Lung microvascular endothelial cell (primary cell): ENCODE measurements at places on chromosomes 6 and 20. TPM values are rescaled to one million over a fixed set of nuclear protein-coding genes. Genes with fewer than 3 reads are reported as not detected.

Gene RFX6
- not detected in 2 replicates for total RNA-seq

- no peak for DNase-seq
These were observed 4.1 kb upstream of the TPD52L1 start for GRCh38 chr6:125149256-125150144.

GRCh38 chr6:39196673-39197091 is 32.6 kb downstream of the KCNK5 start:
- DNase-seq: no peak

- DNase-seq: peak; percentile 69
These were observed 42.6 kb upstream of the TMEM170B start for GRCh38 chr6:11494786-11495564.

DNA sequence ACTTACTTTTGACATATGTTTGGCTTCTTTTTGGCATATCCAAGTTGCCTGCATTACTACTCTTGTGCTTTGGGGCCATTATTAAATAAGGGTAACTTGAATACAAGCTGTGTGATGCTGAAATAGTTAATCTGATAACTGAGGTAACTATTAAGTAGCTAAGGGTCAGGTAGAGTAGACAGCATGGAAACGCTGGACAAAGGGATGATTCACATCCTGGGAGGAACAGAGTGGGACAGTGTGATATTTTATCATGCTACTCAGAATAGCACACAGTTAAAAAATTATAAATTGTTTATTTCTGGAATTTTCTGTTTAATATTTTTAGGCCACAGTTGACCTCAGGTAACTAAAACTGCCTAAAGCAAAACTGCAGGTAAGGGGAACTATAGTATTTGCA is 483.9 kb downstream of the RFPL4B start:
- peak; percentile 71 for DNase-seq

DNA sequence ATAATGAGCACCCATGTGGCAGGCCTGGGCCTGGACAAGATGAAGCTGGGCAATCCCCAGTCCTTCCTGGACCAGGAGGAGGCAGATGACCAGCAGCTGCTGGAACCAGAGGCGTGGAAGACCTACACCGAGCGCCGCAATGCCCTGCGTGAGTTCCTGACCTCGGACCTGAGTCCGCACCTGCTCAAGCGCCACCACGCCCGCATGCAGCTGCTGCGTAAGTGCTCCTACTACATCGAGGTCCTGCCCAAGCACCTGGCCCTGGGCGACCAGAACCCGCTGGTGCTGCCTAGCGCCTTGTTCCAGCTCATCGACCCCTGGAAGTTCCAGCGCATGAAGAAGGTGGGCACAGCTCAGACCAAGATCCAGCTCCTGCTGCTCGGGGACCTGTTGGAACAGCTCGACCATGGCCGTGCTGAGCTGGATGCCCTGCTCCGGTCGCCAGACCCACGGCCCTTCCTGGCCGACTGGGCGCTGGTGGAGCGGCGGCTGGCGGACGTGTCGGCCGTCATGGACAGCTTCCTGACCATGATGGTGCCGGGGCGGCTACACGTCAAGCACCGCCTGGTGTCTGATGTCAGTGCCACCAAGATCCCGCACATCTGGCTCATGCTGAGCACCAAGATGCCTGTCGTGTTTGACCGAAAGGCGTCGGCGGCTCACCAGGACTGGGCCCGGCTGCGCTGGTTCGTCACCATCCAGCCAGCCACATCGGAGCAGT is 1.9 kb downstream of the FNDC11 start:
- DNase-seq: no peak

DNA sequence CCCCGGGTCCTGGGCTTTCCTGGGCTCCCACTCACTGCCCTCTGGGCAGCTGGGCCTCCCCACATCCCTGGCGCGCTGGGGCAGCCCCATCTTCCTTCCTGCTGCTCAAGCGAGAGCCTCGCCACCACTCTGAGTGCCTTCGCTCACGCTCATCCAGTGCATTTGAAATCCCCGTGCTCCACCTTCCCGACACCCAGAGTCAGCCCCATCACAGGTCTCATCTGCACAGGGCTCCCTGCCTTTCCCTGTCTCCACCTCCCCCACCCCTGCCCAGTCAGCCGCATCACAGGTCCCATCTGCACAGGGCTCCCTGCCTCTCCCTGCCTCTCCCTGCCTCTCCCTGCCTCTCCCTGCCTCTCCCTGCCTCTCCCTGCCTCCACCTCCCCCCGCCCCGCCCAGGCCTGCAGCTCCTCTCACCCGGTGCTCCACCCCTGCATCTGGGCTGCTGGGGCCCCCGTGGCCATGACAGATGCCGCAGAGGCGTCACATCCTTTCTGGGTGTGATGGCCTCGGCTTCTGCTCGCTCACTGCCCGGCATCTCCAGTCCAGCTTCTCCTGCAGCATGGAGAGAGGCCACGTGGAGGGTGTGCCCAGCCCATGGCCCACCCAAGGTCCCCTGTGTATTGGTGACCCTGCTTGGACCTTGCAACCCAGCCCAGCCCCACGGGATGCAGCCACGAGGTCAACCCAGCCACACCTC is 9.0 kb upstream of the BHLHE23 start:
- DNase-seq: no peak

Gene BPIFB2
- total RNA-seq: not detected in 2 replicates

DNA sequence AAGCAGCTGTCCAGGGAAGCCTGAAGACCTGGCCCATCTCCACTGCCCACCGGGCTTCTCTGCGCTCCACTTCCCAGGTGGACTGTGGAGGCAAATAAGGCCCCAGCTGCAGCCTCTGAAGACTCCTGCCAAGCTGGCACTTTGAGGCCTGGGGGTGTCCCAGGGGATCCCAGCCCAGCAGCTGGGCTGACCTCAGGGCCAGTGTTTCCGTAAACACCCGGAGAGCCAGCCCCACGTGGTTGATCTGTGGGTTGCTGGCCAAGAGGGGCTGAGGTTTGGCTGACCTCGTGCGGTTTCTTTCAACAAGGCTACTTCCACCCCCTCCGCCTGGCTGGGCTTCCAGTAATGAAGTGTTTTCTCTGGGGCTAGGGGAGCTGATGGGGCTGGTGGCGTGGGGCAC is 12.4 kb upstream of the CCN5 start:
- DNase-seq: peak; percentile 93

DNA sequence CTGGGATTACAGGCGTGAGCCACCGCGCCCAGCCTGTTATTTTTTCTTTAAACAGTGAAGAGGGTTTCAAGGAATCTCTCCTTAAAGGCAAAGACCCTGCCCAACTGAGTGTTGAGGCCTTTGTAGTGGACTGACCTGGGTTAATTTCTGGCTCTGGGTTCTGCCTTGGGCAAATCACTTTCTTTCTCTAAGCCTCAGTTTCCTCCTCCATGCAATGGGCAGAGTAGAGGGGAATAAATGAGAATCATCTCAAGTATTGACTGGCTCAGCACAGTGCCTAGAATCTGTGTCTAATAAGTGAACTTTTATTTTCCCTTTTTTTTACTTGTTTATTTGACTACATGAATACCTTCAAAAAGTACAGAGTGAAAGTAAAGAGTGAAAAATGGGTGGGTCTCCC is 31.0 kb upstream of the SLC9A8 start:
- no peak for DNase-seq

- DNase-seq: no peak
These were observed 38.3 kb upstream of the QKI start for GRCh38 chr6:163376187-163376586.

GRCh38 chr20:51750037-51750769 is 18.0 kb downstream of the ATP9A start:
- peak; percentile 92 for DNase-seq

DNA sequence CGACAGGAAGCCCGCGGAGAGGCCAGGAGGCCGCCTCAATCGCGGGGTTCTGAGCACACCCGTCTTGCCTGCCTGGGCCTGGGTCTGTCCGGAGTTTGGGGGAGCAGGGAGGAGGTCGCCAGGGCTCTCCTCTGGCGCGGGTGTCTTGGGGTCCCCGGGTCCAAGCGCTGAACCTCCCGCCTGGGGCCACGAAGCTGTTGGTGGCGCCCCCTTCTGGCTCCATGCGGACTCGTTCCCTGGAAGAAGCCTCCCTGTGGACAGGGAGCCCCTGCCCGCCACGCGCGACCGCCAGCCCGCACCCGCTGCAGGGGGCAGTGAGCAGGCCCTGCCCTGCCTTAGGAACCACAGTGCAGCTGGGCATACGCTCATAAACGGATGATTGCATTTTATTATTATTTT is 44.7 kb downstream of the MCUR1 start:
- no peak for DNase-seq

GRCh38 chr6:75436869-75437268 is 56.7 kb downstream of the FILIP1 start:
- peak; percentile 46 for DNase-seq

DNA sequence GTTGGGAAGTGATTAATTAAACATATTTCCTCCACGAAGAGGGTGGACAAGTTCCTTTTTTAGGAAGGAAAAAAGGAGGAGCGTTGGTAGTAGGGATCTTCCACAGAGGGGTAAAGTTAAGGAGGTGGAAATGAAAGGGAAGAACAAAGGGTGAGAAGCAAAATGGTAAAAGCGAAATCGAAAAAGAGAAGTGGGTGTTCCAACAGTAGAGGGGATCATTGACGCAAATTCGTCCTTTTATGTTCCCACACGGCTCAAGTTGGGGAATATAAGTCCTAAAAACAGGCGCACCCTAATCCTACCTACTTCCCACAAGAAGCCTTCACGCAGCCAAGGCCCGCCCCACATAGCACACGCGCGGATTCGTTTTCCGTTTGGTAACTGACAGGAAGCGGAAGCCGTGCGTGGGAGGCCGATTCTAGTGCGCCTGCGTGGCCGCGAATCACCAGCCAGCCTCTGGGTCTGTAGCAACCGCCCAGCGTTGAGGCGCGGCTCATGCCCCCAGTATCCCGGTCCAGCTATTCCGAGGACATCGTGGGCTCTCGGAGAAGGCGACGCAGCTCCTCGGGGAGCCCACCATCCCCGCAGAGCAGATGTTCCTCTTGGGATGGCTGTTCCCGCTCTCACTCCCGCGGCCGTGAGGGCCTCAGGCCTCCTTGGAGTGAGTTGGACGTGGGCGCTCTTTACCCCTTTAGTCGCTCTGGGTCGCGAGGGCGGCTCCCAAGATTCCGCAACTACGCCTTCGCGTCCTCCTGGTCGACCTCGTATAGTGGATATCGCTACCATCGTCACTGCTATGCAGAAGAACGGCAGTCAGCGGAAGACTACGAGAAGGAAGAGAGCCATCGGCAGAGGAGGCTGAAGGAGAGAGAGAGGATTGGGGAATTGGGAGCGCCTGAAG is at the start of gene NKAPL:
TSS of gene NKAPL (plus strand) at position 421 of the 901 bp plus-strand sequence. CDS start at position 496, 75 bp downstream.
- DNase-seq: peak; percentile 50

- DNase-seq: no peak
These were observed 227.0 kb downstream of the PHACTR1 start for GRCh38 chr6:12943549-12943948.

Gene SCRT2
- not detected in 2 replicates for total RNA-seq

Gene TRAPPC3L
- total RNA-seq: under 0.01 TPM in 1 of 2 replicates, not detected in the other

GRCh38 chr20:44593751-44594150 is 11.4 kb downstream of the PKIG start:
- no peak for DNase-seq

DNA sequence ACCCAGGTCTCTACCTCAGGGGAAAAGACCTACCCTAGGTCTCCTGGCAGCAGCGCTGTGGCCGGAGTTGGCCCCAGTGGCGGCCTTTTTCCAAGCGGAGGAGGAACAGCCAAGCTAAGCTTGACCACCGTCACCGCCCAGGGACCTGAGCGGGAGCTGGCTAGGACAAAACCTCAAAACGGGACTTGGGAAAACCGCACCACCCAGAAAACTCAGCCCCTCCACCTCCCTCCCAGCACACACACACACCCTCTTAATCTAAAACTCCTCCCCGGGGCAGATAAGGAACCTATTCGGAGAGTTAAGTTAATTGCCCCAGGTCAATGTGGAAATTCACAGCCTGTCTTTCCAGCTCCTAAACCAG is 2.7 kb upstream of the TRERF1 start:
- DNase-seq: no peak

Gene AFDN
- 79.8 and 137 TPM in 2 replicates for total RNA-seq

DNA sequence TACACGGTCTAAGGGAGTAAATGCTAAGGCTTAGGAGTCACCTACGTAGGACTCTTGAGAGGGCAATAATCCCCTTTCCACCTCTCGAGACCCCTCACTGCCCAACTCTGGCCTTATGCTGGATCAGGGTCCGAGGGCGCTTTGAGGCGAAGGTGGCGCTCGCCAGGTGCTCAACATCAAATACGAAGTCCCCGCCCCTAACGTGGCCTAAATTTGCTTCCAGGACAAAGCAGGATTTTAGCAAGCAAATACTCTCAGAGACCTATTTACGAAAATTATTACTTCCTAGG is 406 bp upstream of the TRIM26 start:
- no peak for DNase-seq

Gene EYS
- total RNA-seq: under 0.01 TPM in 1 of 2 replicates, not detected in the other

Gene CDS2
- 42.1 and 64.3 TPM in 2 replicates for total RNA-seq

Gene SLC17A1
- not detected in 2 replicates for total RNA-seq

DNA sequence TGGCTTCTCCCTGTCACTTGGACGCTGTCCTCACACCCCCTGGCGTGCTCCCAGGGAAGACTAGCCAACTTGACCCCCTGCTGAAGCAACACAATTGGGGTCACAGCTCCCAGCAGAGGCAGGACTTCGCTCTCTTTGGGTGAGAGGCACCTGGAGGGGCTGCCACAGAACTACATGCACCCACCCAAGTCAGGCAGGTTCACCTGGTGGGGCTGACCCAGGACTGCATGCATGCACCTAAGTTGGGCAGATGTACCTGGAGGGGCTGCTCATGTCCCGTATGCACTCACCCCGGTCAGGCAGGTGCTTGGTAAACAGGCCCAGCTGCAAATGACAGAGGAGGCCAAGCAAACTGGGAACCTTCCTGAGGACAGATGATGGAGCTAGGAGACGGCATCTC is 154.3 kb upstream of the RPS6KA2 start:
- no peak for DNase-seq

DNA sequence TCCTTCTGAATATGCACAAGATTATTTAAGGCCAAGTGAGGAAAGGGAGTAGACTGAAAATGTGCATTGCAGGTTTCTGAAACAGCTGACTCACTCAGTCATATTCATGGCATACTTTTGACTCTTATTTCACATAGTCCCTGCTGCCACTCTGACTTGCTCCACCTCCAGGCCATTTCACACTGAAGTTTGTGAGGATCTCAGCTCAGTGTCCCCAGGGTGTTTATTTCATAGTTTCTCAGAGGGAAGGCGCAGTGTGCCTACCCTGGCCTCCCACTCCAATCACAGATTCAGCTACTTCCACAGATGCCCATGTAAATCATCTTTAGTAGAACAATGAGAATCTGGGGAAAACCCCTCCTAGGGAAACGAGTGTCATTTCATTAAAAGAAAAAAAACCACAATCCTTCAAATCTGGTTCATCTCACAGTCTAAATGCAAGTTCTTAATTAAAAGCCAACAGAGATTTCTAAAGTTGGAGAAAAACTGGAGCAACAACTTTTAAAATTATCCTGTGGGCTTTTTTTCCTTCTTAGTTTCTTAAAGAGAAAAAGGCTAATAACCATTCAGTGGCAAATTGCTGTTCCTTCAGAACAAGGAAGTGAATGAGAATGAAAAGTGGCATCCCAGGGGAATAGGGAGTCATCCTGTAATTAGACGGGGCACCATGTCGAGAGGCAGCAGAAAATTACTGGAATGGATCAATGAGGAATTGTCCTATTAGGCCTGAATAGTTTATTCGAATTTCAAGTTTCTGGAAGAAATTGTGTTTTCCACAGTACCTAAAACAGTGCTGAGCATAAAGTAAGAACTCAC is 133.6 kb downstream of the TFAP2B start:
- no peak for DNase-seq

Gene PTCRA
- total RNA-seq: not detected in 2 replicates

- DNase-seq: no peak
These were observed 12.7 kb downstream of the NOL4L start for GRCh38 chr20:32572271-32572968.
